ENCODE measurements at places on chromosomes 5 and 9. TPM values are rescaled to one million over a fixed set of nuclear protein-coding genes. Genes with fewer than 3 reads are reported as not detected.

The MZB1 gene
- 8.8 TPM for total RNA-seq

The IL31RA gene
- total RNA-seq: 0.16 TPM

The CAMLG gene
- 23.6 TPM for total RNA-seq

The GABRA6 gene
- not detected for total RNA-seq

The PCDHA3 gene
- total RNA-seq: 0.73 TPM

The QRFP gene
- total RNA-seq: 0.16 TPM

The PCDH12 gene
- 15.6 TPM for total RNA-seq

The CCDC183 gene
- not detected for total RNA-seq

The SPINK7 gene
- total RNA-seq: not detected

The CKMT2 gene
- total RNA-seq: 1.7 TPM

The B4GALT7 gene
- 26.6 TPM for total RNA-seq

The OR1J2 gene
- total RNA-seq: not detected

DNA sequence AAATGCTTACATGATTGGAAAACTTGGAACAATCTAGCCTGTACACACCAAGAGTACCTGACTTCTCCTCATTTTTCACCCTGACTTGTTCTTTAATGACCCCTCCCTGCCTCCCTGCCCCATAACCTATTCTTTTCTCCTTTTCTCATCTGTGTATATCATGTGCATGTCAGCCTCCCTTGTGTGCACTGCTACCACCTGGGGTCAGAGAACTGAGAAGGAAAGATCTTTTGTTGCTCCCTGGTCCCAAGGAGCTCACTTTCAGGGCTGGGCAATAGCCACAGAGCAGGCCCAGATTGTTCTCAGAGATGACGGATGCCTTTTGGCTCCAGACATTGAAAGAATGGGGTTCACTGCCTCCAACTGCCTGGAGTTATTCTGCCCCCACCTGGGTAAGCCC is 5.1 kb downstream of the MAP1B start:
- no peak for DNase-seq

DNA sequence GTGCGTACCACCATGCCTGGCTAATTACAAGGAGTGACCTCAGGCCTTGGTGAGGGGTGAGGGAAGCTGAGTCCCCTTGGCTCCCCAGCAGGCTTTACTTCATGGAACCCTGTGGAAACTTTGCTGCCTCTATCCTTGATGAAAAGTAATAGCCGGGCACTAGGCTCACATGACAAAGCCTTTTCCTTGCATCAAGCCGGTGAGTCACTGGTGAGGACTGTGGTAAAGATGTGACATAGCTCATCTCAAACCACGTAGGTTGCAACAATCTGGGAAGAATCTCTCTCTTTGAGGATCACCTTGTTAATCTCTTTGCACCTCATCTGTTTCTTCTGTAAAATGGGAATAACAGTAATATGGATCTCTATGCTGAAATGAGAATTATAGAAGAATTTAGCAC is 116.3 kb upstream of the SLC25A48 start:
- no peak for DNase-seq

GRCh38 chr9:89797255-89797654 is 192.4 kb downstream of the GADD45G start:
- DNase-seq: no peak

DNA sequence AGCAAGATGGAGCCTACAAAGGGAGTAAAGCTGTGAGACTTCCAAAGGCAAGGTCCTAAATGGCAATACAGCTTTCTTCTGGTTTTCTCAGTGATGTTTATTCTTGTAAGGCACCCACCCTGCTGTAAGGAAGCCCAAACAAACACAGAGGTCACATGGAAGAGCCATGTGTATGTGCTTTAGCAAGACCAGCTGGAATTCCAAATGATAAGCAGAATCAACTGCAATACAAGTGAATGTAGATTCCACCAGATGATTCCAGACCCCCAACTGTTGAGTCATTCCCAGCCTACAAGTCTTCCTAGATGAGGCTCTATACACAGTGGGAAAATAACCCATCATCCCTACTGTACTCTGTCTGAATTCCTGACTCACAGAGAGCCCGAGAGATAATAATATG is 122.8 kb downstream of the DEPDC1B start:
- DNase-seq: no peak

DNA sequence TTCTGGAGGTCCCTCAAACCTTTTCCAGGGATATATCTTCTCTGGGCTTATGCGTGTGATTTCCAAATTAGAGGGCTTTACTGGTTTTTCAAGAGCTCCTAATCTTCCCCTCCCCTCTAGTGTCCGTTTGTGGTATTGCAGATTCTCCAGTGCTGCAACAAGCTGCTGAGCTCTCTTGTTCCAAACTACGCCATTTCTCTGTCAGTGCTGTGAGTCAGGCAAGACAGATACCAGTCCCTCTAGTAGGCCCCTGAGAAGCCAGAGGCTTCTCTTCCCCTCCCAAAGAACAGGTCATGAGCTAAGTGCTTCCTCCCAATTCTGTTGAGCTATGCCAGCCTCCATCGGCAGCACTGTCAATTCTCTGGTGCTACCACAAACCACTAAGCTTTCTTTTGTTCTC is 149.5 kb downstream of the FANCC start:
- no peak for DNase-seq

GRCh38 chr5:177371120-177372033 is 12.9 kb upstream of the SLC34A1 start:
- no peak for DNase-seq

DNA sequence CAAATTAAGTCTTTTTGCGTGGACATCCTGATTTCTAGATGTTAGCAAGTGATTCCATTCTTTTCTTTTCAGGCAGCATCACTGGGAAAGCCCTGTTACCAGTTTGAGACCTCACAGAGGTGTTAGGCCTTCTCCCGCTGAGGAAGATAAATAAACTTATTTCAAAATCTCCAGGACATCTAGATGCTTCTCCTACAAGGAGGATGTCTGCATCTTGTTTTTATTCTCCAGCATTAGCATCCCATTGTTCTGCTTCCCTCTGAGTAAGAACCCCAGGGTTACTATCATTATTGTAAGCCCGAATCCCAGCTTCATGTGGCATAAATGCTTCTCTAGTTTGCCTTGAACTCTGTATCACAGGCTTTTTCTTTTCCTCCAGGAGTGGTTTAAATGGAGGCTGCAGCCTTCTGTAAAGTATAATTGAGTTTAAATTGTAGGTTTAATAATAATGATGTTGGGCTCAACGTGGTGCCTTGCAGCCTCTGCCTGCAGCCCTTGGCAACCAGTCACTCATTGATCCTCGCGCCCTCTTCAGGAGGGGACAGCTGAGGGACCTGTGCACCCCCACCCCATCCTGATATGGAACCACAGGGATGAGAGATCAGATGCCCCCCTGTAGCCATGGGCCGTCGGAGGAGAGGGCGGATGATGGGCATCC is 114.9 kb downstream of the PDZD2 start:
- DNase-seq: no peak

DNA sequence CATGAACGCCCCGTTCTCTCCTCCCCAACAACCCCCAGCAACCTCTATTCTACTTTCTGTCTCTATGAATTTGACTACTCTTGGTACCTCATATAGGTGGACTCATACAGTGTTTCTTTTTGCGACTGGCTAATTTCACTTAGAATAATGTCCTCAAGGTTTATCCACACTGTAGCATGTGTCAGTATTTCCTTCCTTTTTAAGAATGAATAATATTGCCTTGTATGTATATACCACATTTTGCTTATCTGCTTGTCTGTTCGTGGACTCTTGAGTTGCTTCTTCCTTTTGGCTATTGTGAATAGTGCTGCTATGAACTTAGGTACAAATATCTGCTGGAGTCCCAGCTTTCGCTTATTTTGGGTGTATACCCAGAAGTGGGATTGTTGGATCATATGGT is 42.7 kb downstream of the IQGAP2 start:
- DNase-seq: no peak

DNA sequence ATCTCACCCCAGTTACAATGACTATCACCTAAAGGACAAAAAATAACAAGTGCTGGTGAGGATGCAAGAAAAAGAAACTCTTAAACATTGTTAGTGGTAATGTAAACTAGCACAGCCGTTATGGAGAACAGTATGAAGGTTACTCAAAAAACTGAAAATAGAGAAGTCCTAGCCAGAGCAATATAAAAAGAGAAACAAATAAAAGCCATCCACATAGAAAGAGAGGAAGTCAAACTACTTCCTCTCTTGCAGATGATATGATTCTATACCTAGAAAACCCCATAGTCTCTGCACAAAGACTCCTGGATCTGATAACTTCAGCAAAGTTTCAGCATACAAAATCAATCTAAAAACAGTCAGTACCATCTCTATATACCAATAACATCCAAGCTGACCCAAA is 221.5 kb upstream of the FAM174A start:
- DNase-seq: no peak

- no peak for DNase-seq
Observed at GRCh38 chr5:42668254-42668653, 88.4 kb upstream of the CCDC152 start.

DNA sequence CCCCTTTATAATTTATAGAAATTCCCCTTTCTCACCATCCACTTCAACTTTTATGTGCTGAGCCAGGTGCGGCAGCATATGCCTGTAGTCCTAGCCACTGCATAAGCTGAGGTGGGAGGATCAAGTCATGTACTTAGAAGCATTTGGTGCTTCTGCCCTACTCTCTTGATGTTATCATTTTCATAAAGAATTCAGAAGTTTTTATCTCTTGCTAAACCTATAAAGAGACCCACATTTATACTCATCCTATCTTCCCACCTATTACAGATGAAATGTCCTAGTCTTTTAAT is 18.5 kb downstream of the HMMR start:
- DNase-seq: no peak

GRCh38 chr5:14309878-14310531 is 166.9 kb downstream of the TRIO start:
- no peak for DNase-seq

GRCh38 chr5:36631620-36632362 is 25.4 kb downstream of the SLC1A3 start:
- no peak for DNase-seq

DNA sequence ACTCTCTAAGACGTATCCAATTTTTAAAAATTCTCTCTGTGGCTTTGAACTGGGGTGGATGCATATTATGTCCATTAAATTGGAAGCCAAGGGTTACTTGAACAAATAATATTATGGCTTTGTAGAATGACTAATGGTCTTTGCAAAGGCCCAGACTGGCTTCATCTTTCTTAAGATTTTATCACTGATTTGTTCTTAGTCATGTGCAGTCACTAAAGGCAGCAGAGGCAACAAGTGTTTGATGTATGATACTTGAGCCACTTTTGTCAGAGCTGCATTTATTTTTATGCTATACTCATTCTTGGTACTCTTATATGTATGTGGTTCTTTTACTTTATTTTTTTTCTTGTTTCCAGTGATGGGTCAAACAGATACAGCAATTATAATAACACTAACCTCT is 152.2 kb downstream of the NR2F1-AS1 start:
- DNase-seq: no peak

GRCh38 chr5:61621202-61621650 is 289.2 kb downstream of the ZSWIM6 start:
- no peak for DNase-seq

DNA sequence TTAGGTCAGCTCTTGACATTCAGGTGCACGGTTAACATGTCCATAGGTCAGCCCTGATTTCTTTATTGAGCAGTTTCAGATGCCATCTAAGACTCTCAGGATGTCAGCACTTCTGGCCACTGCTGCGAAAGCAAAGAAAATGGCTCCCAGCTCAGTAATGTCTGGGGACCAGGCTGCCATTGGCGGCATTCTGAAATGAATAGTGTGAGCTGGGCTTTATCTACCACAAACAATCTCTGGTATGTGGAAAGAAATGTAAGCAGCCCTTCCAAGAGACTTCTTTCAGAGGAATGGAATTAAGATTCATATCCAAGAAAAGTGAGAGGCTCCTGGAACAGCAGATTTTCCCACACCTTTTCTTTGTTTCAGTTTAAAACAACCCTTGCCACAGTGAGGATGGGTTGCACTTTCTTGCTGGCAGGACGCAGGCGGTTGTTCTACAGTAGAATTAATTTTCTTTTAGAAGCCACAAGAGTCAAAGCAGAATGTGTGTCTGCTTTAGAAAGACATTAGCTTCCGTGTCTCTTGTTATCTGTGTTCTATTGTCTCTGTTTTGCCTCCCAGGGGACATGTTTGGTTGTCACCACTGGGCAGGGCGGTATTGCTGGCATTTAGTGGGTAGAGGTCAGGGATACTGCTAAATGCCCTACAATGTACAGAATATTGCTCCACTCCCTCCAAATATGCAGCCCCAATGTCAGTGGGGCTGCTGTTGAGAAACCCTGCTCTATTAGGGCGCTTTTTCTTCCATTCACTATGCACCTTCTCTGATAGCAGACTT is 149.9 kb upstream of the ANKH start:
- no peak for DNase-seq

DNA sequence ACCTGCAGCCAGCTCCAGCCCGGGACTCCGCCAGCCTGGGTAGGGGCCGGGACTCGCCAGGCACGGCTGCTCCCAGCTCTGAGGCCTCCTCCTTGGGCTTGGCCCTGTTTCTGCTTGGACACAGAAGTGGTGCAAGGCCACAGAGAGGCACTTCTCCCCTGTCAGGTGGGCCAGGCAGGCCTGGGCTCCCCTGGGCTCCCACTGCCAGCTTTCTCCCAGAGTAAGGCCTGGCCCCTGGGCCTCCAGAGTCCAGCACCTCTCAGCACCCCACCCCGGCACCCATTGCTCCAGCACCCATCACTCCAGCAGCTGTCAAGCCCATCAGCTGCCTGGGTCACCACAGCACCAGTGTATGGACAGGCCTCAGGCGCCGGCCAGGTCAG is 71.1 kb upstream of the LRRTM2 start:
- DNase-seq: no peak

- DNase-seq: no peak
Observed at GRCh38 chr5:159833088-159833487, 83.2 kb upstream of the ADRA1B start.

- DNase-seq: no peak
Observed at GRCh38 chr5:126335886-126336285, 87.3 kb upstream of the GRAMD2B start.
